ENCODE measurements at places on chromosomes 11 and 22.

DNA sequence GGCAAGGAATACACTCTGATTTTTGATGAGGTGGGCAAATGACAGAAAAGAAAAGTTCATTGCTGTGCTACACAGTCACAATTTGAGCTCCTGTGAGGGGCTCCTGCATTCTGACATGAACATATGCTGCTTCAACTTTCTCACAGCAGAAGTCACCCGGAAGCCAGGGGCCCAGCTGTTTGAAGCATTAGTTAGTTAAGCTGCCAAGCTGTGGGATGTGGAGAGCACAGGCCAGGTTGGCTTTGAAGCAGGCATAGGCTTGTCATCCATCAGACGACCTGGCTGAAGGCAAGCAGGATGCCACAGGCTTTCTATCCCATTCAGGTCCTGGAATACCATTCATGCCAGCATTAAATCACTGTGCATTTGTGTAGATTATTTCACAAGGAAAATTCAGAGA, 63.1 kb downstream of the MTNR1B start:
- DNase-seq, result no peak

GRCh38 chr22:50532824-50533796, 3.3 kb upstream of the TYMP start:
- DNase-seq, result no peak

DNA sequence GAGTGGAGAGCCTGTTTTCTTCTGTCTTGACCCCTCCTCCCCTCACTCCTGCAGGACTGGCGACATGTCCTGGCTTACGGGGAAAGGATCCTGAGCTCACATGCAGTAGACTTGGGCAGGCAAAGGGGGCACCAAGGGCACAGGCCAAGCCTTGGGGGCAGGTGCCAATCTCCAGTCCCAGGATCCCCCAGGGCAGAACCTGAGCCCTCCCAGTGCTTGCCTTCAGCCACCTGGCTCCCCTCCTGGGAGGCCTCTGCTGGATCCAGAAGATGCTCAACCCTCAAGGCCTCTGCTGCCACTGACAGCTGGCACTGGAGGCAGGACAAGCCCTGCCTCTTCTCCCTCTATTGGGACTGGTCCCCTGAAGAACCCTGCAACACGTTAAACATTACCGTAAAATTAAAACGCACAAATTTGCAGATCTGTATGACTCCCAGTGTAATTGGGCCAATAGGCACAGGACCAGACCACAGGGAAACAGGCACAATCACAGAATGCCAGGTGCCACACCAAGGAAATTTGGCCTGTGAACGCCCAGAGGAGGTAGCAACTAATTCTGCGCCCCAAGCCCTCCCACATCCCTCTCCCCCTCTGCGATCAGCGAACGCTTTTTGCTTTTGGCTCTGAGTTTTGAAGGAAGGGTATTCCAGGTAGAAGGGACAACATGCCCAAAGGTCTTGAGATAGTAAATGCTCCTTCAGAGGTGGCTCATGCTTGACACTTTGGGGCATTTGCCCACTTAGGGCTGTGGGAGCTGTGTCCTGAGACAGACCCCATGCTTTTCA, 967 bp upstream of the LZTR1 start:
- DNase-seq, result no peak

DNA sequence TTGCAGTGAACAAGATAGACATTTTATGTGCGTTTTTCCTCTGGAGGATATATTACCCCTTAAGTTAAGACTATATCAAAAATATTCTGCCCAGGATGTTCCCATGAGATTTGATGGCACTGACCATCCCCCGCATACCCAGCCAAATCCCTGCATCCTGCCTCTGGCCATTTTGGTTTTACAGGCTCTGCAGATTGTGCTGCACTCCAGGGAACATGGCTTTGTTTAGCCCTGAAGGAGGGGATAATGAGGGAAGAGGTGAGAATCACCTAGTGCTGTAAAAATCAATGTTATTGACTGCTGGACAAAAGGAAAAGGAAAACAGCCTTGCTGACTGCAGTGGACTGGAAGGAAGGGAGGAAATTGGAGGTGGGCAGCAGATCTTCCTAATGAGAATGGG, 717.4 kb downstream of the DLG2 start:
- DNase-seq, result no peak
